ENCODE measurements at places on chromosomes 3 and 15.

DNA sequence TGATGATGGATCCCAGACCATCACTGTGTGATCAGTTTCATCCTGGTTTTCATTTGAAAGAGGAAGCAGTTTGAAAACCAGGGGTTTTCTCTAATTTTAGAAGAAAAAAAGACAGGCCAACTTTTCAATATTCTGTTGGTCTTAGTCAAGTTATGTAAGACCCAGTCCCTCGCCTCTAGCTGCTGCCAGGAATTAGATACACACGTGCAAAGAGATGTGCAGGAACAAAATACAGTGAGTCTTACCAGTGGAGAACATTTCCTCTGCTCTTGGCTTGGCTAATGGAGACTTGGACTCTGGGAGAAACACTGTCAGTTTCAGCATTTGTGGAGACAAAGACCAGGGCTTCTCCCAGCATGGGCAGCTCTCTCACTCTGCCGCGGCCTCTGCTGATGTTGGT is 214.9 kb upstream of the C2CD4B start:
- DNase-seq = no peak

DNA sequence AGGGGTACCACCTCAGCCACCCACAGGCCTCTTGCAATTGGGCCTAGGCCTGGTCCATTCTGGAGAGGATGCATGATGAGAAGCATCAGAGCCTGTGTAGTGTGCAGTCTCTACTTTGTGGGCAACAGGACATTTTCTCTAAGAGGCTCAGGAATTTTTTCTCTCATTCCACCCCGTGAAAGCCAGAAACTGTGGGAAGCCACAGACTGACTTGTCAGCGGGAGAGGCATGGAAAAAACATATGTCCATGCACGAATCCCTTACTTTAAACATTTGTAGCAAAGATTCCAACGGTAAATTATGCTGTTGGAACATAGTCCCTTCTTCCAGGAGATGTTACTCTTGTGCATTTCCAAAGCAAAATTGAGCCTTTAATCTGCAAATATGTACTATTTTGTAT is 196.5 kb downstream of the KLHL25 start:
- DNase-seq = no peak

DNA sequence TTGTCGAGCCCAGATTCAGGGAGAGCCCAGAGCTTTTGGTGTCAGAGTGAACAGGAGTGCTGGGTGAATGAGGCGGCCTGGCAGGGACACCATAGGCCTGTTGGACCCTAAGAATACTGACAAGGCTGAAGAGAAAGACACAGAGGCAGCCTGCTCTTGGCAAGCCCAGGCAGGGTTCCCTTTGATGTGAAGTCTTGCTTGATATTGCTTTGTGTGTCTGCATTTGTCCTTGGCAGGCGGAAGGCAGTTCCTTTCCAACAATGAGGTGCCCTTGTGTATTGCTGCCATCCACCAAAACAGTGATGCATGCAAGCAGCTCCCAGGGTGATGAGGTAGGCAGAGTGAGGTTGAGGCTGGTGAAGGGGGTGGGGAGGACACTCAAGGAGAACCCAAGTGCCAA is 152.7 kb upstream of the TSC22D2 start:
- no peak for DNase-seq

DNA sequence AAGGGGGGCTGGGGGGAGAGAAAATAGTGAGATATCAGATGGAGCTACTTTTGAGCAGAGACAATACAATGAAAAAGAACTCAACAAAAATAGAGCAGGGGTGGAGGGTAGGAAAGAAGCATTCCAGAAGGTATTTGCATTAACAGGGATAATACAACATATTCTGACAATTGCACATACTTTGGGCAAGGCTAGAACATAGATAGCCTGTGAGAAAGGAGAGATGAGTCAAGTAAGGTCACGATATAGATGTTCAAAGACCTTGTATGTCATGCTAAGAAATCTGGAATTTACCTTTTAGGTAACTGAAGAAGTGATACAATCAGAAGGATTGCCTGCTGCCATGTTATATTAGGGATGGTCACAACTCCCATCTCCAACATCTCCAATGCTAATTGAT is 155.2 kb downstream of the GSK3B start:
- DNase-seq = no peak

DNA sequence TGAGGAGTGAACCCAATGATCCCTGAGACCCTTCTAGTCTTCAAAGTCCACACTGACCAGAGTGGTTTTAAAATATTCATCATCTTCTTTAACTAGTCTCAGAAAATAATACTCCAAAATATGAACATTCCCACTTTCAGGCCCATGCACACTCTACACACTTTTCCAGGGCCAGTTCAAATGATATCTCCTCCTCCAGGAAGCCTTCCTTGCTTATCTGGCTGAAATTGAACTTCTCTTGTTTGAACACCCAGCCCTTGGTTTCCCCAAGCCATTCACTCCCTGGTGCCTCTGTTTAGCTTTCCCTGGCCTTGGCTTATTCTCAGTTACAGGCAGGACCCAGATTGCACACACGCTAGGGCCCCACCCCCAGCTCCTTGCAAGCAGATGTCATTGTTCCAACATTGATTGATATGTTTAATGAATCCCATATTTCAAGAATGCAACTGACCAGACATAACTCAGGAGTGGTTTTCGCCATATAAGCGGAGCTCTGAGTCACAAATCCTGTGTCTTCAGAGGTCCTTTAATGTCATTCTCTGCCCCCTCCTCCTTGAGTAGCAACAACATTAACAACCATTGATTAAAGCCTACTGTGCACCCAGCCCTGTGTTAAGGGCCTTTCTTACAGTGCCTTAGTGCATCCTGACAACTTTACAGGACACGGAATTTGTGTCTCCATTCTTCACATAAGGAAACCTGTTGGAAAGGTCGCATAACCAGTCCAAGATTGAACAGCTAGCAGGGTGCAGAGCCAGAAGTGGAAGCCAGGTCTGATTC is 2.1 kb downstream of the ITGA11 start:
- DNase-seq = no peak

DNA sequence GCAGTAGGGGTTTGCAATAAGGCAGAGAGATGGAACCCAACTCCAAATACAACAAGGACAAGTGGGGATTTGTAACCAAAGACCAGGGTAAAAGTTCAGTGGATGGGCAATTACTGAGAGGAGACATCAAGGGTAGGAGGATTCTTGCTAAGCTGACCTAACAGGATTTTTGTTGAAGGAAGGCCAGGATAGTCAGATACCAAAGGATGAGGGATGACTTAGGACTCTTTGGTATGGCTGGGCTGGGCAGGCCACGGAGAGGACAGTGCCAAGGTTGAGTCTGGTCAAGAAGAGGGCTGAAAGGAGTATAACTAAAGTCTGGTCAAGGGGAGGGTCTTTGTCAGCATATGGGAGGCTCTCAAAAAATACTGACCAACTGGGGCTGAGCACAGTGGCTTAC is 85.3 kb upstream of the UBE2E2 start:
- DNase-seq = no peak

- DNase-seq = no peak
These were observed 901 bp upstream of the CLN6 start for GRCh38 chr15:68230157-68231100.

DNA sequence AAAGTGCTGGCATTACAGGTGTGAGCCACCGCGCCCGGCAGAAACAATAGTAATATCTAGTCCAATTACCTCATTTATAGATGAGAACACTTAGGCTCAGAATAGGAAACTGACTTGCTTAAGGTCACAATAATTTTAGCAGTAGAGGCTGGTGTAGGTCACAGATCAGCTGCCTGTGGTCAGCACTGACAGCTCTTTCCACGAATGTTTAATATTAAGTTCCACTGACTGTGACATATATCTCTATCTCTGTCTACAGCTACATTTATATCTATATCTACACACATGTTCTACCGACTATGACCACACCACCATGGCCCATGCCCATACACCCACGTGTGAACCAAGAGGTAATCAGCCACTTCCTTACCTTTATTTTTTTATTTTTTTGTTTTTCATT is 40.2 kb upstream of the DLG1 start:
- no peak for DNase-seq

DNA sequence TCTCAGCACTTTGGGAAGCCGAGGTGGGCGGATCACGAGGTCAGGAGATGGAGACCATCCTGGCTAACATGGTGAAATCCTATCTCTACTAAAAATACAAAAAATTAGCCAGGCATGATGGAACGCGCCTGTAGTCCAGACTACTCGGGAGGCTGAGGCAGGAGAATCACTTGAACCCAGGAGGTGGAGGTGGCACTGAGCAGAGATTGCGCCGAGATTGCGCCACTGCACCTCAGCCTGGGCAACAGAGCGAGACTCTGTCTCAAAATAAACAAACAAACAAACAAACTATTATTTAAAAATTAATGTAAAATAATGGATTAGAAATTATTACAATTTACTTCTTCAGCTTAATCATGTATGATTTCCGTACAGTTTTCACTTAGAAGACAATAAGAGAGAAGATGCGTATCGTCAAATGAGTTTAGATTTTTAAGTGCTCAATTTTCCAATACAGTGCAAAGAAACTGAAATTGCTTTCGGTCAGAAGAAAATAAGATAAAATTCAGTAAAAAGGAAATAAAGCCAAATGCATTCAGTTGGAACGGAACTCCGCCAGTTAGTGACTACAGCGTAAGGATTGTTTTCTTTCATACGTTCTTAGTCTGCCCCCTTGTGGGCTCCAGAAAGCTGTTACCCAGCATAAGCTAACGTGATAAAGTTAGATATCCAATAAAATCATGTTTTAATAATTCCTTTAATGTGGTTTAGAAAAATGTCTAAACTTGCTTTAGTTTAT is 24.8 kb downstream of the AADAC start:
- no peak for DNase-seq

DNA sequence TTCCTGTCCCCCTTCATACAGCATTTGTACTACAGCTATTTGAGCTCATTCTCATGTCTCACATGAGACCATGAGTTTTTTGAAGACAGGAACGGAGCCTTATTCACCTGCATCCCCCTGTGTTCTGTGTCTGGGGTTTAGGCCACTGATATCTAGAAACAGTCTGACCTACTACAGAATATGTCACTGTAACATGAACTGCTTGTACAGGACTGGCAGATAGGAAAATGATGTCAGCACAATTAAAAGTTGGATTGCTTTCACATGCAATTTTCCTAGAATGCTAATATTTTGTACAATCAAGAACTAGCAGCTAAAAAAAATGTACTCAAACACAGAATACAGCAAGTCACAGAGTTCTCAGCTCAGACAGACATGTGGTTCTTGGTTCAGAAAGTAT is 90.8 kb upstream of the FGF12 start:
- DNase-seq = no peak

DNA sequence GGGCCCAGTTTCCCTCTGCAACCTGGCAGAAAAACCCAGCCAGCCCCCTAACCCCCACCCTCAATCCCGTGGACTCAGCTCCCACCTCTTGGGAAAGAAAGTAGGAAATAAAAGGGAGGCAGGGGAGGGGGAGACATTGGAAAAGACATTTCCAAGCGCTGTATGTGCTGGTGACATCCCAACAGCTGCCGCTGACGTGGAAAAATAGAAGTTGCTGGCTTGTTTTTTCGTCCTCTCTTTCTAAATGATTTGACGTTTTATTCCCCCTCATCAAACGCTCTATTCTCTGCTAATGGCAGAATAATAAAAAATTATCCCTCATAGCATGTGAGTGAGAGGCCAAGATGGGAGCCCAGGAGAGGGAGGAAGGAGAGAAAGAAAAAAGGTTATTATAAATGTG is 76.1 kb downstream of the LINGO1 start:
- no peak for DNase-seq

DNA sequence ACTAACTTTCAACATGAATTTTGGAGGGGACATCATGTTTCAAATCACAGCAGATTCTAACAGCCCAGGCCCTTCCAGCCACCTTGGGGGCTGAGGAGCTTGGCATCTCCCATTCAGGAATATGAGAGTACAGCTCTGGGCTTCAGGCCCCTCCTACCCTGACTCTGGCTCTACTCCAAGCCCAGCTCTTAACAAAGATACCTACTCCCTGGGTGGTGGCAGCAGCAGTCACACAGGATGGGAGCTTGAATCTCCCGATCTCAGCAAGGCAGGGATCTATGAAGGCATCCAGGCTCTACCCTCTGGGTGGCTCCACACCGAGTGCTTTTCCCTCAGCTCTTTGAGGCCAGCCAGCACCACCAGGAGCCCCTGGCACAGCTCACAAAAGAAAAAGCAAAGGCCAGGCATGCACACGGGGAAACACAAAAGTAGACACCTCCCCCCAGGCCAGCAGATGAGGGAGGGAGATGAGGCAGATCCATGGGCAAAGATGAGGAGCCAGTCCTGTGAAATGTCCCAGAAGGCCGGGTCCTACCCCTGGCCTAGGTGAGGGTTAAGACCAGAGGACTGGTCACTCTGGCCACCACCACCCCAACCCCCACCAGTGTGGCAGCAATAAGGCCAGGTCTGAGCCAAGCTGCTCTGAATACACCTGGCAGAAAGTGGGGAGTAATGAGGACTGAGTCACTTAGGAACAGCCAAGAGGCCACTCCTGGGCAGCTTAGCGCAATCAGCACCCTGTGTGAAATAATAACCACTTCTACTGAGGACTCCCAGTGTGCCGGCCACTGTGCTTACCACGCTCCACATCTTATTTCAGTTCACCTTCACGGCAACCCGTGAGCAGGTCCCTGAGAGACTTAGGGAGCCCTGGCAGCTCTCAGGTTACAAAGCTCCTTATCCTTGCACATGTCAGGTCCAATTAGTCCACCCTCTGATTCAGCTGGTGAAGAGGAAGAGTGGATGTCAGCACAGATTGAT is 24.3 kb downstream of the PLA2G4F start:
- DNase-seq = no peak

- DNase-seq = no peak
These were observed 63.0 kb downstream of the ADAMTS17 start for GRCh38 chr15:100278596-100279380.

DNA sequence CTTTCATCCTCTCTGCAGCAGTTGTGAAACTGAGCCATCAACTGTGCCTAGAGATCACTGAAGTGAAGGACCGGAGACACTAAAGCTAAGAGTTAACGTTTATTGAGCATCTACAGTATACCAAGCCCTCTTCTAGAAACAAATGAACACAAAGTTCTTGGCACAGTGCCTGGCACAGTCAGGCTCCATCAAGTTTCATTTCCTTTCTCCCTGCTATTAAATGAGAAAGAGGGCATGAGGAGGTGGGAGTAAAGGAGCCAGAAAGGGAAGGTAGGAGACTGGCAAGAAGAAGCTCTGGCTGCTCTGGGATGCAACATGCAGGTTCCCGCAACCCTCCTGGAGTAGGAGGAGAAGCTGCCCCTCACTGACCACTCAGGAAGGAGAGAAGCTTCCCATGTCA is 30.6 kb downstream of the CYP19A1 start:
- no peak for DNase-seq

GRCh38 chr3:172132721-172133311 is 93.4 kb downstream of the FNDC3B start:
- no peak for DNase-seq

Data from effector memory CD4-positive, alpha-beta T cell (primary cell).